ENCODE measurements at places on chromosomes 12 and 14.
A peak's percentile ranks its signal among the peaks of the same experiment; 100 is the strongest.

GRCh38 chr12:109124878-109125648, 8.7 kb downstream of the ACACB start:
- DNase-seq = no peak

- DNase-seq = no peak
These were observed 49.6 kb downstream of the BMAL2 start for GRCh38 chr12:27382171-27382795.

DNA sequence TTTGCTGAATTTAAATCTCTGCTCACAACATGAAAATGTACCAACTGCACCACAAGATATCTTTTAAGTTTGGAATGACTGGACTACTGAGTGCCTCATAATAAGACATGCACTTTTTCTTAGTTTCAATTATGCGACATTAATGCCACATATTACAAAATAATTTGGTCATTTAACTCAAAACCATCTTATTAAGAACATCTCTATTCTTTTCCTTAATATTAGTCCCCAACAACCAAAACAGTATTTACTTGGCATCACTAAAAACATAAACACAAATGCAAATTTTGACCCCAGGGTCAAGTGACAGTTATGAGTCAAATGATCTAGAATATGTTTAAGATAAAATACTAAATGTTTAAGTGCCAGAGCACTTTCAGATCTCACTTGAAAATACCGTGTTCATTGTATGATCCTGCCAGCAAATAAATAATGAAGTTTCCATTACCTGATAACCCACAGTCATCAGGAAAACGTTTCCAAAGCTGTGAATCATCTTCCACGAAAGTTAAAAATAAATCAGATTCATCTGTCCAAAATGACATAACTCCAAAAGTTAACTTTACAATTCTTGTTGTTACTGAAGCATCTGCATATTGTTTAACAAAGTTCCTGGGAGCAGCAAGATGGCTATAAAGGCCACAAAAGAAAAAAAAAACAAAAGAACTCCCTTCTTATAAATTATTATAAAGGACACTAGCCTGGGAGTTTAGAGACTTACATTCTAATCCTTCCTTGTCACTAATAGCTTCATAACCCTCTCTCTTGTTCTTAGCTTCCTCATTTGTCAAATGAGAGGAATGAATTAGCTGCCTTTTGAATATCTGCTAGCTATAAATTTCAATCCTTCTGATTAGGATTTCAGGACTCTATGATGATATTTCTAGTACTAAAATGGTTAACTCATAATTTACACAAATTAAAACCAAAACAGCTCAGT, 30.5 kb upstream of the AP4S1 start:
- no peak for DNase-seq

DNA sequence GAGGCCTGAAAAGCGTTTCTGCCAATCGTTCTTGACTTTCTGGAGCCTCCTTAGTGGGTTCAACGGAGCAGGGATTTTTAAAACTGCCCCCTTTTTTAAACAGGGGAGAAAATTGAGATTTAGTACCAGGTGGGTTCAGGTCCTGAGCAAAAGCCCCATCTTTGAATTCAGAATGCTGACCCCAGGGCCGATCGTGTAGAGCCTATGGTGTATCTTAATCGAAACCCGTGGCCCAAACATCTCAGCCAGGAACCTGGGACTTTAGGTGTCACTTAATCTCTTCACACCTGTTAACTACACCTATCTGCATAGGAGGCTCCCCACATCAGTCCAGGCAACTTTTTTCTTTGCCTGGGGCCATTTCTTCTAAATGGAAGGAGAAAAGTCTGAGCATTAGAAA, 6.4 kb upstream of the TBX5 start:
- DNase-seq = no peak

DNA sequence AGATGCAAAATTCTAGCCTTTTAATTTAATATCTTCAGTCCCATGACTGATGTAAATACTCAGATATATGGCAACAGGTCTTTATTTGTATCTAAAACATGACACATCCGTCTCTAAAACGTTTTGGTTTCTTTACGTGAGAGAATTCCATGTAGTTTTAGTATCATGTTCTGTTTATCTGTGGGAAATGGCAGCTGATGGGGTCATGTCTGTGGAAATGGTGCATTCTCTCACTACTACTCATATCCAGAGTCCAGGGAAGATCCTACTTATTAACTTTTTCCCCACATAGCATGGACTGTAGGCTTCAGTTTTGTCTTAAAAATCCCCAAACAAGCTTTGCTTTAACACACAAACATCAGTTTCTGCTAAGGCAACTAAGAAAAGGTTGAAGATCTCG, 53.8 kb downstream of the SPTLC2 start:
- DNase-seq = peak; percentile 91

GRCh38 chr14:31196839-31197492, 10.6 kb downstream of the HECTD1 start:
- no peak for DNase-seq

DNA sequence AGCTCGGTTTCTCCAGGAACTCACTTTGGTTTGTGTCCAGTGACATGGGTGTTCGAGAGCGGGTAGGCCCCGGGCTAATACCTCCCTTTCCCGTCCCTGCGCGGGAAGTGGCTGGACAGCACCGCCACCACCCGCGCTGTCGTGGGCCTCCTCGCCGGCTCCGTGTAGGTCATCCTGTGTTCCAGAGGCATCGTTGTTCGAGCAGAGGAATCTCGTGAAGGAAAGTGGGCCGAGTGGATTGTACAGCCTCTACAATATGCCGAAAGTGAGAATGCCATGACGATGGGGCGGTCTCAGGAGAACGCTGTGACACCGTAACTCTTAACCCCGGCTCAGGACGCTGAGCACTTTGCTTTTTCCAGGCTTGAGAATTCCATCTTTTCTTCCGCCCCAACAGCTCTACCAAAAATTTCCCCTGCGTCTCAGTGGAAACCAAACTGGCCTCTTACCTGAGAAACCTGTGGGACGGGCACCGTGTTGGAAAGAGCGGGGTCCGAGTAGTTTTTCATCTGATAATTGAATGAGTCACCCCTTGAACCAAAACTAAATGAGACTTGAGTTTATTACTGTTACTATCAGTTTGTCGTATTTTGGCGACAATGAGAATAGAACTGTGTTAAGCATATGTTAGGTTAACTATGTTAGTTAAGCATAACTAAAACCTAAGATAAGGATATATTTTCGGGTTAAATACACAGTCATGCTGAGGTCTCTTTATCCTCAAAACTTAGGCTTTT, 510 bp downstream of the EIF2S1 start:
- no peak for DNase-seq

DNA sequence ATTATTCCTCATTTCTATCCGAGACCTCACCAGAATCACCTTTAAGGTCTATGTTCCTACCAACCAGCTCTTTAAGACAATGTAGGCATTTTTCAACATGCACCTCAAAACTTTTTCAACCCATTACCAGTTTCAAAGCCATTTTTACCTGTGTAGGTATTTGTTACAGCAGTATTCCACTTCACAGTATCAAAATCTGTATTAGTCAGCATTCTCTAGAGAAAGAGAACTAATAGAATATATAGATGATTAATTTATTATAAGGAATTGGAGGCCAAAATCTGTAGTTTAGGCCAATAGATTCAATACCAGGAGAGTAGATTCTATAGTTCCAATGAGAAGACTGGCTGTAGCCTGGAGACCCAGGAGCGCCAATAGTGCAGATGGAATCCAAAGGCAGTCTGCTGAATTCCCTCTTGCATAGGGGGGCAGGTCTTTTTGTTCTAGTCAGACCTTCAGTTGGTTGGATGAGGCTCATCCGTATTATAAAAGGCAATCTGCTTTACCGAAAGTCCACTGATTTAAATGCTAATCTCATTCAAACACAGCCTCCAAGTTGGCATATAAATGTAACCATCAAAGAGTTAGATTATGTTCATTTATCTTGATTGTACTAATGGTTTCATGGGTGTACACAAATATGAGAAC, 151.6 kb upstream of the SYT1 start:
- no peak for DNase-seq

- peak; percentile 12 for DNase-seq
These were observed 30.4 kb downstream of the CCNK start for GRCh38 chr14:99511421-99512109.
